Endothelial cell (in vitro differentiated cells): ENCODE measurements at places on chromosomes 12 and 14.

DNA sequence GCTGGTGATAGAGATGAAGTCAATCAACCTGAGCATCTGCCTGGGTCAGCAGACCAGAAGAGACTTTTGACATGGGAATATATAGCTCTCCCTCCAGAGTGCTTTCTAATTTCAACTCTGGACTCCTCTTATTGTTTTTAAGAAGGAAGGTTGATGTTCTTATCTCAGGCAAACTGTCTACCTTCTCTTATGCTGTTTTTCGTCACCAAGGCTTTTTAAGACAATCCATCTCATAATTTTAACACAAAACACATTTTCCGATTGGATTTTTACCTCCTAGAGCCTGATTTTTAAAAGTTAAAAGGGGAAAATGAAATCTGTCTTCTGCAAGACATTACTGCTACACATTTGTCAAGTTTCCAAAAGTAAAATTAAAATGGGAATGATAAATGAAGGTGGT lies 368.7 kb upstream of the MIS18BP1 start:
- no peak for DNase-seq

- no peak for DNase-seq
Observed at GRCh38 chr14:63523735-63524426, 19.3 kb downstream of the PPP2R5E start.

DNA sequence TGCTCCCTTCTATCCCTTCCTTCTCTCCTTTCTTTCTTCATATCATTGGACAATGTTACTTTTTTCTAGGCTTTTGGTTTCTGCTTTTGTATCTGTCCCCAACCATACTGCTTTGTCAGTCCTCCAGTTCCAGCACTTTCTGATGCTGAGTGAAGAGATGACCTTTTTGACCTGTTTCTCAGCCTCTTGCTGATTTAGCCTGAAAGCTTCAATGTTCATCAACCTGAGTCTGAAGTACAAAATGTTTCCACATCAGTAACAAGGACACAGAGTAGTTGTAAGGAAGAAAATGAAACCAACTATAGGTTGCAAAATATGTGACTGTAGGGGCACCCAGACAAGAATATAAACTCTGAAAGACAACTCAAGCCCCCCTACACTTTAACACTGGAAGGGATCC lies 25.2 kb upstream of the AKAP6 start:
- no peak for DNase-seq

DNA sequence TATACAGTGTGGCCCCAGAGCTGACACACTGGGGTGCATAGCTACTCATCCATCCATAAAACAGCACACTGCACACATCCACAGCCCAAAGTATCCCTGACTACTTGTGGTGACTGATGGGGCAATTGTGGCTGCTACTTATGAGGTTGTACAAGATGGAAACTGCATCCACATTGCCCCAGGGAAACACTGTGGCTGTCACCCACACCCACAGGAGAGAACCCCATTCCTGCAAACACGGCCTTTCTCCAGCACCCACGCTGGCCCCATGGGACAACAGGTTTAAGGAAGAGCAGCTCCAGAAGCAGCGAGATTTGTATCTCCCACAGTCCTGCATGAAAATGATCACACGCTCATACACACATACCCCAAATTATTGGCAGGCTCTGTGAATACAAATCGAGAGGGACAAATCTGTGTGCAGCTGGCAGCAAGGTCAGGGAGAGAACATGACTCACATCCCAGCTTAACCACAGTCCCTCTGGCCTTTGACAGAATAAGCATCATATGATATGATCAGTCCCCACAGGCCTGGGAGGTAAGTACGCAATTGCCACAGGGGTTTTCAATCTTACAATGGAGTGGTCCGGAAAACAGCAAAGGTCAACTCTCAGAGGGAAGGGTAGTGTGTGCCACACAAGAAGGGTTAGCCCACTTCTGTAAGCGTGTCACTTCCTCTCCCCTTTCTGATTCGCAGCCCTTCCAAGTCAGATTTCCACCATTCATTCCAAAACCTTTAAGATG lies 61.9 kb downstream of the ESR2 start:
- DNase-seq = no peak

- no peak for DNase-seq
Observed at GRCh38 chr12:116563262-116563661, 4.1 kb downstream of the MAP1LC3B2 start.

DNA sequence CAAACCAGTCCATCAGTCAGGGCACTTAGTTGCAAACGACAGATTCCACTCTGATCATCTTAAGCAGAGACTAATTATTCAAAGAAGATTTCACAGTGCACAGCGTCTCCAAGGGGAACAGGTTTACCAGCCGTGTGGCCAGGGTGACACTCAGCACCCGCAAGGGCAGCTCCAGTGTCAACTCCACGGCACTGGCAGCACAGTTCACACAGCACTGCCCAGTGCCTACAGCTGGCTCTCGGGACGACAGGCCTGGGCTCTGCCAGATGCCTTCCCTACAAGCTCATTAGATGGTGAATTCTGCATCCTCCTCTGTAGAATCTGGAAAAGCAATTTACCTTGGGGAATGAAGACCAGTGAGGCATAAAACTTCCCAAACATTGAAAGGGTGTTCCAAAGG lies 4.9 kb downstream of the OR10P1 start:
- DNase-seq = no peak

GRCh38 chr12:1918884-1919236 lies 408 bp upstream of the CACNA2D4 start:
- DNase-seq = no peak

DNA sequence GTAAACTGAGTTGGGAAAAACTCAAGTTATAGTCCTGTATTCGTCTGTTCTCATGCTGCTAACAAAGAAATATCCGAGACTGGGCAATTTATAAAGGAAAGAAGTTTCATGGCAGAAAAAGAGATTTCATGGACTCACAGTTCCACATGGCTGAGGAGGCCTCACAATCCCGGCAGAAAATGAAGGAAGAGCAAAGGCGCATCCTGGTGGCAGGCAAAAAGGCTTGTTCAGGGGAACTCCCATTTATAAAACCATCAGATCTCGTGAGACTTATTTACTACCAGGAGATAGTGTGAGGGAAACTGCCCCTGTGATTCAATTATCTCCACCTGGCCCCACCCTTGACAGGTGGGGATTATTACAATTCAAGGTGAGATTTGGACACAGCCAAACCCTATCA lies 292.6 kb upstream of the SYT1 start:
- DNase-seq = no peak

- no peak for DNase-seq
Observed at GRCh38 chr12:6319446-6319845, 9.0 kb downstream of the PLEKHG6 start.

GRCh38 chr14:33894339-33894738 lies 56.5 kb downstream of the EGLN3 start:
- no peak for DNase-seq

DNA sequence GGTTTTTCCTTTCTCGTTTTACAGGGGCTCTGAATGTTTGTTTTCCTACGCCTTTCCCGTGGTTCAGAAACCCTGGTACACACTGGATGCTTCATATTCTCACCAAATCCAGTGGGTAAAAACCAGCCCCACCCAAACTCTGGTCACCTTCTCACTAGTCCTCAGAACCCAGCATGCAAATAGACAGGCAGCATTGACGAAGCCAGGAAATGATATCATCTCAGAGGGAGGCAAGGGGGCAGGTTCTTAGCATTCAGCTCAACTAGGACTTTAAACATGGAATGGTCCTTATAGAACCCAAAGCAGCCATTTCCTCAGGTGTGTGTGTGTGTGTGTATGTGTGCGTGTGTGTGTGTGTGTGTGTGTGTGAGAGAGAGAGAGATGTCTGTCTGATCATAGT lies 142.0 kb downstream of the KCNK10 start:
- no peak for DNase-seq

GRCh38 chr14:95562892-95563685 lies 28.2 kb downstream of the GLRX5 start:
- no peak for DNase-seq

GRCh38 chr14:100775831-100776591 lies 49.3 kb downstream of the DLK1 start:
- DNase-seq = no peak

- no peak for DNase-seq
Observed at GRCh38 chr12:23446746-23447145, 502.7 kb downstream of the SOX5 start.

DNA sequence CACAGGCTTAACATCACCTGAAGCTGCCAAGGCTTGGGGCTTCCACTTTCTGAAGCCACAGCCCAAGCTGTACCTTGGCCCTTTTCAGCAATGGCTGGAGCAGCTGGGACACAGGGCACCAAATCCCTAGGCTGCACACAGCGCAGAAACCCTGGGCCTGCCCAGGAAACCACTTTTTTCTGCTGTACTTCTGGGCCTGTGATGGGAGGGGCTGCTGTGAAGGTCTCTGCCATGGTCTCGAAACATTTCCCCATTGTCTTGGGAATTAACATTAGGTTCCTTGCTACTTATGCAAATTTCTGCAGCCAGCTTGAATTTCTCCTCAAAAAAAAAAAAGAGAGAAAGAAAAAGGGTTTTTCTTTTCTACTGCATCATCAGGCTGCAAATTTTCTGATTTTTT lies 219.1 kb downstream of the RPL10L start:
- no peak for DNase-seq

DNA sequence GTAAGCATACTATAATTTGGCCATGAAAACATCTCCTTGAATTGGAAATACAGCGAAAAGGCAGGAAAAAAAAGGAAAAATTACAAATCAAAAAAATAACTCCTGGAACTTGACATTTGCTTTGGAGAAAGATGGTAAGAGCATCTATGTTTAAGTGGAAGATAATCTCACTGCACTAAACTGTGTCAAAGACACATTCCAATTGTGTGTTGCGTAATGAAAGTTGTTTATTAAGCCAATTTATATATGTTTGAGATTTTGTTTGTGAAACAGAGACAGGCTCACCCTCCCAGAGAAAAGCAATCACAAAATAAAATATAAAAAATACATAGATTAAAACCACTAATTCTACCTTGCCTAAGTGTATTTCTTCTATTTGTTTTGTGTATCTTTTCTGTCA lies 11.1 kb upstream of the ATXN7L3B start:
- DNase-seq = no peak

DNA sequence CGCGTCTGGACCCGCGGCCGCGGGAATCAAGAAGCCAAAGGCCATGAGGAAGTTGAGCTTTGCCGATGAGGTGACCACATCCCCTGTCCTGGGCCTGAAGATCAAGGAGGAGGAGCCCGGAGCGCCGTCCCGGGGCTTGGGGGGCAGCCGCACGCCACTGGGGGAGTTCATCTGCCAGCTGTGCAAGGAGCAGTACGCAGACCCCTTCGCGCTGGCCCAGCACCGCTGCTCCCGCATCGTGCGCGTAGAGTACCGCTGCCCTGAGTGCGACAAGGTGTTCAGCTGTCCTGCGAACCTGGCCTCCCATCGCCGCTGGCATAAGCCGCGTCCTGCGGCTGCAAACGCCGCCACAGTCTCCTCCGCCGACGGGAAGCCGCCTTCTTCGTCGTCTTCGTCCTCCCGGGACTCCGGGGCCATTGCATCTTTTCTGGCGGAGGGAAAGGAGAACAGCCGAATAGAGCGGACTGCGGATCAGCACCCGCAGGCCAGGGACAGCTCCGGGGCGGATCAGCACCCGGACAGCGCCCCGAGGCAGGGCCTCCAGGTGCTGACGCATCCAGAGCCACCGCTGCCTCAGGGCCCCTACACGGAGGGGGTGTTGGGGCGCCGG lies 1.0 kb downstream of the INSM2 start:
- DNase-seq = peak; percentile 89

- DNase-seq = peak; percentile 46
Observed at GRCh38 chr14:32938719-32939253, at the start of gene NPAS3. TSS of gene NPAS3 (plus strand) at chr14:32938879.

DNA sequence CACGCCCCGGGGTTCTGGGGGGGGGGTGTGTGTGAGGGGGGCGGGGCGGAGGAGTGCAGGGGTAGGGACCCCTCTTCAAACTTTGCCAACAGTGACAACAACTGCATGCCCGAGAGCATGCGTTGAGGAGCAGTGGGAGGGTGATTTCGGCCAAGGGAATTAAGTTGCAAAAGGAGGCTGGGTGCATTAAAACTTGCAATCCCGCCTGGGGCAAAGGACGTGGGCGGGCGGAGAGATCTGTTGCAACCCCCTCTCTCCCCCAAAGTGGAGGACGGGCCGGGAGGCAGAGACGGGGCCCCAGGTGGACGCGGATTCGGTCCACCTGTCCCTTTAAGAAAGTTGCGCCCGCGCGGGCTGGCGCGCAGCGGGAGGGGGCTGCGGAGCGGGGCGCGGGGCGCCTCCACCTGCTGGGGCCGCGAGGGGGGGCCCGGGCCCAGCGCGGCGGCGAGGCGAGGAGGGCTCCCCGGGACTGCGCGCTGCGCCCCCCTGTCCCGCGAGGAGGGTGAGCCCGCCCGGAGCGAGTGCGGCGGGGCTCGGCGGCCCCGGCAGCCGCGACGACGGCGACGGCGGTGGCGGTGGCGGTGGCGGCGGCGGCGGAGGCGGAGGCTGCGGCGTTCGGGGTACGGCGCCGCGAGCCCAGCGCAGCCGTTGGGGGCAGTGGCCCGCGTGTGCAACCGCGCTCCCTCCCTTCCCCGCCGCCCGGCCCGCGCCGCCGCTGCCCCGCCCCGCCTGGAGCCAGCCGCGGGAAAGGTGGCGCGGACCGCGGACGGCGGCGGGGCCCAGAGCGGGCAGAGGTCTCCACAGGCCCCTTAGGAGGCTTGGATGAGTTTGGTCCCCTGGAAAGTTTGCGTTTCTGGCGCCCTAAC lies 530 bp upstream of the FOXN4 start:
- no peak for DNase-seq

DNA sequence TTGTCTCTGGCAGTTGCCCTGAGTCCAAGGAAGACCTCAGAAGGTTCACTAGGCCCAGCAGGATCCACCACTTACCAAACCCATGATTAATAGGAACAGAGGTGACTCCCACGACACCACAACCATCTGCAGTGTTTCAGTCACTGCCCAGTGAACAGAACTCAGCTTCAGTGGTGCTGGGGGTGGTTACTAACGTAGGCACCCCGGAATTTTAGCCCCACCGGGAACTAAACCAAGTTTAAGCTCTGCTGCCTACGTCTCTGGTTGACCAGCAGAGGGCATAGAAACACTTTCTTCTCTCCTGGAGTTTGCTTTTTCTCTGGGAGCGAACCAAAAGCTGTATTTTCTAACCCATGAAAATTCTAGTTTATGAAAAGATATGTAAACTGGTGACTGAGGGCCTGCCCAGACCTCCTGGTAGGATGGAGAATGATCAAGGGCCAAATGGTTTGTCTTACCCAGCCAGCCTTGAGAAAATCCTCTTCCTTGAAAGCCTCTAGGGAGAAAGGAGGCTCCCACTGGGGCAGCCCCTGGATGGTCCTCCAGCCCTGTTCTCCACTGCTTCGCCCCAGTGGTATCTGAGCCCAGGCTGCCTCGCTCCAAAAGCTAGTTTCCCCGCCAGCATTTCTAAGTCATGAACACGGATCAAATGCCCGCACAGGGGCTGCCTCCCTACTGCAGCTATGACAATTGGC lies 379.8 kb downstream of the DPF3 start:
- no peak for DNase-seq

GRCh38 chr14:56989359-56989758 lies 179.1 kb upstream of the OTX2 start:
- no peak for DNase-seq

GRCh38 chr14:37972941-37973887 lies 234.5 kb upstream of the SSTR1 start:
- no peak for DNase-seq

- DNase-seq = no peak
Observed at GRCh38 chr14:88154321-88154720, 149.4 kb downstream of the GPR65 start.
